ENCODE measurements at places on chromosomes 12 and 14. TPM values are rescaled to one million over a fixed set of nuclear protein-coding genes. Genes with fewer than 3 reads are reported as not detected.

- no peak overlapping the region for H3K4me3 ChIP-seq
- no peak overlapping the region for H3K27ac ChIP-seq
- no peak for DNase-seq
- H3K4me1 ChIP-seq, result no peaks in the 10 kb centered on the region
These were observed 110.0 kb downstream of the FOXG1 start for GRCh38 chr14:28876572-28876945.

GRCh38 chr14:84963518-84963917, 566.4 kb upstream of the FLRT2 start:
- no peak overlapping the region for H3K4me3 ChIP-seq
- H3K27ac ChIP-seq, result no peak overlapping the region
- DNase-seq, result no peak
- no peaks in the 10 kb centered on the region for H3K4me1 ChIP-seq
- H3K36me3 ChIP-seq, result no peaks in the 10 kb centered on the region

DNA sequence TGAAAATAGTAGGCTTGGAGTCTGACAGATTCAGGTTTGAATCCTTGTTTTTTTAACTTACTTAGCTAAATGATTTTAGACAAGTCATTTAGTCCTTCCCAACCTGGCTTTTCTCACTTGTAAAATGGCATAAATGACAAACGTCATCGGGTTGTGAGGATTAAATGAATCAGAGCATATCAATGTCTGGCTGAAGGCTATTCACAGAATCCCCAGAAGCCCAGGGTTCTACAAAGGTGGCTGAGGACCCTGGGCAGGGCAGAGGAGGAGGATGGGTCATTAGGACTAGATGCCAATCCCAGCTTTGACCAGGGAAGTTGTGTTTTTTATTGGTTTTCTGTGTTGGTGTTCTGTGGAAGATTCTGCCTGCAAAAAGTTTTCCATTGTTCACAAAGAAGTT, 7.6 kb upstream of the PTPRB start:
- peaks cover 8% of the 10 kb centered on the region for H3K4me1 ChIP-seq
- no peak for DNase-seq
- no peak overlapping the region for H3K4me3 ChIP-seq
- no peak overlapping the region for H3K27ac ChIP-seq
- peaks cover 4% of the 10 kb centered on the region for H3K27me3 ChIP-seq
- H3K36me3 ChIP-seq, result no peaks in the 10 kb centered on the region

The SDSL gene
- total RNA-seq, result not detected

The SPIC gene
- not detected for total RNA-seq
